Suprapubic skin (tissue), 4 donors: ENCODE measurements at places on chromosomes 11 and 22.

- H3K4me1 ChIP-seq: peaks cover 80% of the 10 kb centered on the region
- no peak for DNase-seq
- no peaks in the 10 kb centered on the region for H3K27me3 ChIP-seq
- H3K27ac ChIP-seq: peak overlapping the region; percentile 66
Observed at GRCh38 chr22:46592390-46592872, 27.8 kb upstream of the GRAMD4 start.

- peaks cover 15% of the 10 kb centered on the region for H3K4me1 ChIP-seq
- DNase-seq: no peak
- peaks cover 12% of the 10 kb centered on the region for H3K36me3 ChIP-seq
- H3K4me3 ChIP-seq: no peak overlapping the region
Observed at GRCh38 chr11:45211732-45212131, 65.3 kb downstream of the PRDM11 start.

GRCh38 chr11:32894149-32894827 lies 1.7 kb downstream of the QSER1 start:
- no peaks in the 10 kb centered on the region for H3K36me3 ChIP-seq
- DNase-seq: no peak
- peak overlapping the region; percentile 96 for H3K4me3 ChIP-seq
- no peaks in the 10 kb centered on the region for H3K27me3 ChIP-seq
- peak overlapping the region; percentile 97 for H3K27ac ChIP-seq
- H3K4me1 ChIP-seq: peaks cover 22% of the 10 kb centered on the region

DNA sequence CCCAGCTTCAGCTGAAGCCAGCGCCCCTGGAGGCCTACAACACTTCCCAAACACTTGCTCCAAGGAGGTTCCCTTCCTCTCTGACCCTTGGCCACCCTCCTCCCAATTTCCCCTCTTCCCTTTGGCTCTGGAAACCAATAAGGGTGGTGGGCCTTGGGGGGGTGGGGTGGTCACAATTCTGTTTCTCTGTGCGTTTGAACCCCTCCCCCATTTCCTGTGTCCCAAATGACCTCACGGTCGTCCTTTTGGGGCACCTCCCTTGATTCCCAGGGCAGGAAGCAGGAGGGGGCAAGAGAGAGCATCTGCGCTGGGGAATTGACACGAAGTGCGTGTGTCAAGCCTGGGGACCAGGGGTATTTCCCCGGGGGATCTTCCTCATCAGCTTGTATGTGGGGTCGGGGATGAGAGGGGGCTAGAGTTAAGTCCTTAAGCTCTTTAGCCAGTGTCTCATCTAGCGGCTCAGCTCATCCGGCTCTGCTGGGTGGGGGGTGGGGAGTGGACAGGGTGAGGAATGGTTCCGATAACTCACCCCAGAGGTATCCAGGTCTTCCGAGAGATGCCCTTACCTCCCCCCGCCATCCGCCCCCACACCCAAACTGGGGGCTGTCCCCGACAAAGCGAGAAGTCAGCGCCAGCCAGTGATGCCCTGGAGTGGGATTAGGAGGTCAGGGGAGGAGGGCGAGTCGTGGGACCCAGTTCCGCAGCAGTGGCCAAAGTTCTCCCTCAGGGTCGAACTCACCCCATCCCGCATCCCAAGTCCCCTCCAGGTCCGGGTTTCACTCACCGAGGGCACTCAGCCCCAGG lies 587 bp downstream of the ESAM start:
- no peaks in the 10 kb centered on the region for H3K36me3 ChIP-seq
- peak overlapping the region; percentile 51 for H3K4me3 ChIP-seq
- peak overlapping the region; percentile 70 for H3K27ac ChIP-seq
- peaks cover 65% of the 10 kb centered on the region for H3K27me3 ChIP-seq
- H3K4me1 ChIP-seq: peaks cover 41% of the 10 kb centered on the region

GRCh38 chr11:13260201-13260962 lies 17.2 kb upstream of the BMAL1 start:
- H3K4me3 ChIP-seq: no peak overlapping the region
- peaks cover 50% of the 10 kb centered on the region for H3K4me1 ChIP-seq
- no peak for DNase-seq
- peak overlapping the region; percentile 92 for H3K27ac ChIP-seq
- H3K36me3 ChIP-seq: no peaks in the 10 kb centered on the region

- DNase-seq: no peak
- no peaks in the 10 kb centered on the region for H3K27me3 ChIP-seq
- H3K4me1 ChIP-seq: peaks cover 6% of the 10 kb centered on the region
- no peak overlapping the region for H3K27ac ChIP-seq
Observed at GRCh38 chr11:125211191-125211947, 46.8 kb downstream of the PKNOX2 start.

DNA sequence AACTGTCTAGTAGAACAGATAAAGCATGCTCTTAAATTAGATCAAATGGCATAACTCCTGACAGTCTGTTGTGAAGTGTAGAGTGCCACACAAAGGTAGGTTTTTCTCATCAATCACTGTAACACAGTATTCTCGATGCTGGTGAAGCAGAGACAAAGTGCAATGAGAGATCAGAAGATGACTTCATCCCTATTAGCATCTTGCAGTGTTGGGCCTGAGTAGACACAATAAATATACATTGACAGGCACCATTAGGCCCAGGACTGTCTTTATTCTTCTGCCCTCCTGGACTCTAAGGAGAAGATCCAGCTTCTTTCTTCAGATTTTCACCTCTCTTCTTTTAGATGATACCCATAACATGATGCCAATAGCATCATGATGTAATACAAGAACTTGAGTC lies 478.0 kb upstream of the TENM4 start:
- H3K4me1 ChIP-seq: no peaks in the 10 kb centered on the region
- DNase-seq: no peak
- no peak overlapping the region for H3K27ac ChIP-seq
